ENCODE measurements at places on chromosomes 7 and 10.

DNA sequence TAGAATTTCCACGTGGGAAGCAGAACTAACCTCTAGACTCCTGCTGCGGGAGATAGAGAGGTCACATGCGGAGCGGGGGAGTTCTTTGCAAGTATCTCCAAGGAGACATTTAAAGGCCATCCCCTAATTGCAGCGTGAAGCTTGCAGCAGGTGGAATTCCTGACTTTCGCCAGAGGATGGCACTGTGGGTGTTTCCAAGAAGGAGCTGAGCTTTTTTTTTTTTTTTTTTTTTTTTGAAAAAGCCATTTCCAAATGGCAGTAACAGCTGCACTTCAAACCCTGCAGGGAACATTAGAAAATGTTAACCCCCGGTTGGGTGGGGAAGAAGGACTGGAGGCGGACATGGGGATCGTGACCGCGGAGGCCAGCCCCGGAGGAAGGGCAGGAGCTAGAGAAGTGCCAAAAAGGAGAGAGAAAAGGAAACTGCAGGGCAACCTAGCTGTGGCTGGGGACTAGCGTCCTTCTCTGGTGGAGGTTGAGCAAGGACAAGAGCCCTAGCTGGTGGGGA lies 487.7 kb downstream of the TYW1 start:
- peak; percentile 39 for DNase-seq

DNA sequence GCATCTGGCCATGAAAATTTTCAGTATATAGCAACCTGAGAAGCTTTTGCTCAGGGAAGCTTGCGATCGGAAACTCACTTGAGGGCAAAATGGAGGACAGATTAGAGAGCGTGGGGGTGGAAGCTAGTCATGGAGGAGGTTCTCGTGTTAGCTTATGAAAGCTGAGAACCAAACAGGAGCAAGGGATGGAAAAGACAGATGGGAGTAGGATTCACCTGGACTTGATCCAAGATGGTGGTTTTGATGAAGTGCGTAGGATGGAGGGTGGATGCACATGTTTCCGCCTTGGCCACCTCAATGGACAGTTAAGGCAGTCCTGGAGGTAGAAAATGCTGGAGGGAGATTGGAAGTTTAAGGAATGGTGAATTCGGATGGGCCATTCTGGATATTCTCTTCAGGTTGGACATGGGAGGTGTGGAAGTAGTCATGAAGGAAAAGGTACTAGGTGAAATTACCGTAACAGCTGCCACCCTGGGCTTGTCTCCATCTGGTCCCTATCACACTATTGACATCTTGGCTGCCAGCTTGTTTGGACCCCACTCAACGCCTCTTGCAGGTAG lies 6.3 kb upstream of the C10orf95 start:
- DNase-seq, result no peak

- peak; percentile 2 for DNase-seq
Observed at GRCh38 chr7:130070861-130071622, 708 bp downstream of the KLHDC10 start.

GRCh38 chr7:155362380-155363145 lies 64.9 kb downstream of the INSIG1 start:
- no peak for DNase-seq

DNA sequence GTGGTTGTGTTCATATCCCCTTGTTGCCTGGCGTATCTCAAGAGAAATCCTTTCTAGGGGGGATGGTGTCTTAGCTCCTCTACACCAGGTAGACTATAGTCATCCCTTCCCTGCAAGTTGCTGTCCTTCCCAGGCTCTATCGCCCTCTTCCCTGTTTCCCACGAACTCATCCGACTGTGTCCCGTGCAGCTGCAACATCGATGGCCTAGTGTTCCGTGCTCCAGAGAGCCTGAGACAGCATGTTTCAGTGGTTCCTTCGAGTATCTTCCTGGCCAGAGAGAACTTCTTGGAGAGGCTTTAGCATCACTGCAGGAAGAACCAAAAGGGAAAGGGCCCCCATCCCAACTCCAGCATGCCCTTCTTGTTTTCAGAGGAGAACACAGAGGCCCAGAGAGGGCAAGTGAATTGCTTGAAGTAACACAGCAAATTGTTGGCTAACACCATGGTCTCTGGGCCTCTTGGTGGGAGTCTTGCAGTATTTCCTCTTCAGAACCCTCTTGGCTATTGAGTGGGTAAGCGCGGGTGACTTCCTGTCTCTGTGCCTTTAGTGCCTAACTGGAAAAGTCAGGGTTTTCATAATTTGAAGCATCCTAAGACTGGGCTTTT lies 162.9 kb downstream of the RGS10 start:
- DNase-seq, result no peak

- DNase-seq, result peak; percentile 52
Observed at GRCh38 chr7:18461785-18462467, 33.6 kb upstream of the HDAC9 start.

GRCh38 chr10:1363446-1364121 lies 307.4 kb downstream of the WDR37 start:
- no peak for DNase-seq

- DNase-seq, result no peak
Observed at GRCh38 chr7:66502230-66503035, 126.2 kb upstream of the KCTD7 start.

DNA sequence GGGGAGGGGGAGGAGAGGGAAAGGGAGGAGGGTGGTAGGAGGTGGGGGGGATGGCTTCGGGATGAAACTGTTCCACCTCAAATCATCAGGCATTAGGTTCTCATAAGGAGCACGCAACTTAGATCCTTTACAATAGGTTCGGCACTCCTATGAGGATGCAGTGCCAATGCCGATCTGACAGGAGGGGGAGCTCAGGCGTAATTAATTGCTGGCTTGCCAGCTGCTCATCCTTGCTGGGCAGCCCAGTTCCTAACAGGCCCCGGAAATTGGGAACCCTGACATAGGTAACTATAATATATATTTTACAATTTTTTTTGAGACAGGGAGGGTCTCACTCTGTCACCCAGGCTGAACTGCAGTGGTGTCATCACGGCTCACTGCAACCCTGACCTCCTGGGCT lies 118.8 kb upstream of the SFMBT2 start:
- DNase-seq, result no peak

GRCh38 chr7:142568435-142569097 lies 180.7 kb upstream of the PRSS1 start:
- peak; percentile 2 for DNase-seq

DNA sequence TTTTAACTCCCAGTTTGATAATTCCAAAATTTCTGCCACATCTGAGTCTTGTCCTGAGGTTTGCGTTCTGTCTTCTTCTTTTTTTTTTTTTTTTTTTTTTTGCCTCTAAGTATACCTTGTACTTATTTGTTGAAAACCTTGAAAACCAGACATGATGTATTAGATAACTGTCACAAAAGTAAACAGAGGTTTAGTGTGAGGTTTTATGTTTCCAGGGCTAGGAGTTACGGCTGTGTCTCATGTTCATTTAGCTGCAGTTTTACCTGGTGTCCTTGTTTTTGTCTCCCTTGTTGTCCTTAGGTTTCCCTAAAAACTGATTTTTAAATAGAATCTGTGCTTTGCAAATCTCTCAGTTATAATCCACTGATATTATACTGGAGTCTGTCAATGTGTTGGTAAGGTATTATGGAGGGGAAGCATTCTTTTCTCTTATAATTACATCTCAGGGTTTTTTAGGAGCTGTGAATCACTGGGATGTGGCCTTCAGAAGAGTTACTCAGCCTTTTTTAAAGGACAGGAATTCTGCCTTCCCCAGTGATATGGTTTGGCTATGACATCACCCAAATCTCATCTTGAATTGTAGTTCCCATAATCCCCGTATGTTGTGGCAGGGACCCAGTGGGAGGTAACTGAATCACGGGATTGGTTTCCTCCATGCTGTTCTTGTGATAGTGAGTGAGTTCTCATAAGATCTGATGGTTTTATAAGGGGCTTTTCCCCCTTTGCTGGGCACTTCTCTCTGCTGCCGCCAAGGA lies 95.0 kb downstream of the CDCA7L start:
- DNase-seq, result no peak

DNA sequence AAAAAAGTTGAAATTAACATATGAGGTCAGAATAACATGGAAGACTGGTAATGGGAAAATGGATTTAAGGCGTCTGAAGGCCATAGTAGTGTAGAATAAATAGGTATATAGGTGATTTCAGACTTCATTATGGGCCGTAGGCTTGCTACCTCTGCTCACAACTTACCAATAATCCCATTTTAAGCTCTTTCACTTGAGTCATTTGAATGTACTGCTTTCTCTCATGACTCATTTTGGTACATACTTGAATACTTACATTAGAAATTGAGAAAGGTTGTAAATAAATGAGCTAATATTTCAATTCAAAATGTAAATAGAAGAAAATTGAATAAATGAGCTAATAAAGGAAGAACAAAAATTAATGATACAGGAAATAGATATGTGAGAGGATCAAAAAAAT lies 42.2 kb upstream of the NEUROD6 start:
- DNase-seq, result no peak

DNA sequence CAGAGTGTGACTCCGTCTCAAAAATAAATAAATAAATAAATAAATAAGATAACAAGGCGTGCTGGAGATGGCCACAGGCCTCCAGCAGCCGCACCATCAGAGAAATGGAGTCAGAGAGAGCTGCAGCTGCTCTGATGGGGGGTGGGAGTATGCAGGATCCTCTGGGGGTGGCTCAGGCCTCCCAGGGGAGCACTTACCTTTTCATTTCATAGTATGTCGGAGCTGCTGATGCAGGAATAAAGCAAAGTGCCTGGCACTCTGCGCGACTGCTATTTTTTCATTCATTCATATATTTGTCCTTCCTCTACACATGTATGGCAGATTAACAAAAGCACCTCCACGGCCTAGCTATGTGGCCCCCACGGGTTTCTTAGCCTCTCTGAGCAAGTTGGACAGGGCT lies 175.9 kb downstream of the CUX1 start:
- DNase-seq, result no peak

DNA sequence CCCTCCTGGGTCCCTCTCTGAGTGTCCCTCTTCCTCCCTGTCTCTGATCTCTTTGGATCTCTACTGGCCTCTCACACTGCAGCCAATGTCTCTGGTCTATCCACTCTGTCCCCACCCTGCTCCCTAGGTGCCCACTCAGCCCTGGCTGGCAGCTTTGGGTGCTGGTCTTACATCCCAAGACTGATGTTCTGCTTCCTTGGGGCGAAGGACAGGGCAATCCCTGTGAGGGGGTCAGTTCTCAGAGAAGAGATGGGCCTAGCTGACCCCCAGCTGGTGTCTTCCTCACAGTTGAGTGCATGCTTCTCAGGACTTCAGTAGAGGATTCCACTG lies 51.7 kb upstream of the CAMK2B start:
- no peak for DNase-seq

DNA sequence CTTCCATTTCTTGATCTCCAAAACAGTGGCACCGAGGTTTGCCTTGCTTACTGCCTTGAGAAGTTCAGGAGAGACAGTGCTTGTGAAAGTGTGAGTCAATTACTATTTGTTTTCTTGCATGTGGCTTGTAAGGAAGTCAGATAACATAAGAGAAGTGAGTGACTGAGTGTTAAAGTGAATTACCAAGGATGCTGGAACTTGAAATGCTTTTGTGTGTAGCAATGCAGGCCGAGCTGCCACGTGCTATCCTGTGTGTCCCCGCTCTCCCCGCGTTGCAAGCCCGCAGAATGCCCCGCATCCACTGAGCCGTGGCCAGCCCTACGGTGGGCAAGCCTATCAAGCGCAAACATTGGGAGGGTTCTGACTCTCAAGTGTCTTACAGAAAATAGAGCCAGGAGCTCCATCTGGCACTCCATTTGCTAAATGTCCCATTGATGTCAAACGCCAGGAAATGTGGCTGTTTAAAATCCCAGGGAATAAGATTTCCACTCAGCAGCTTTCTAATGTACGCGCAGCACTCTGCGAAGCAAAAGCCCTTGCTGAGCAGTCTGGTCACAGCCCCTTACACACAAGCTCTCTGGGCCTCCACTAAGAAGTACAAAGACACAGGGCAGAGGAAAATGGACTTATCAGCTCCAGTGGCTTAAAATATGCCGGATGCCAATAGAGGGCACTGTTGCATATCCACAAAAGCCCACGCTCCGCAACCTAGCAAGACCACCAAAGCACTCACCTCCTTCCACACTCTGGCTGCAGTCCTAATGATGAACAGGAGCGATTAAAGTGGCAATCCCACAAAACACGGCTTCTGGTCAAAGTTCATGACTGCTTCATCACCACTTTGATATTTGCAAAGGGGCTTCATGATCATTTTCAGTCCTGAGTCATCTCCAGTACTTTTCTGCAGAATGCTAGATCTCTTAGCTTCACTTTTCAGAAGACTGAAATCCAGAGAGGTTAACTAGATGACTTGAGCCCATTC lies 158.0 kb upstream of the ITGB1 start:
- DNase-seq, result peak; percentile 78

Data from activated CD4-positive, alpha-beta T cell treated with anti-CD3 and anti-CD28 coated beads, Interleukin-10, Interleukin-2, amounts not matched to agents 100 ng/mL and 50 ng/mL, durations not matched to agents 16 hours and 8 hours (primary cell).